ENCODE measurements at places on chromosomes 2 and 18. TPM values are rescaled to one million over a fixed set of nuclear protein-coding genes. Genes with fewer than 3 reads are reported as not detected.

HJURP gene
- total RNA-seq: 8.0 TPM

BMP10 gene
- total RNA-seq: not detected

SERPINB11 gene
- not detected for total RNA-seq

GPBAR1 gene
- total RNA-seq: 0.18 TPM

CPS1 gene
- total RNA-seq: 3.4 TPM

EN1 gene
- 5.4 TPM for total RNA-seq

ACAA2 gene
- 24.6 TPM for total RNA-seq

CLEC4F gene
- total RNA-seq: not detected

TMEM198 gene
- total RNA-seq: 13.0 TPM

CPLX4 gene
- 14.8 TPM for total RNA-seq

KIAA2012 gene
- 1.00 TPM for total RNA-seq

PROKR1 gene
- total RNA-seq: 2.7 TPM

VPS54 gene
- total RNA-seq: 31.2 TPM

FAM237A gene
- not detected for total RNA-seq

ZNF521 gene
- total RNA-seq: 130 TPM

FNDC4 gene
- 24.9 TPM for total RNA-seq

DNAH6 gene
- 9.5 TPM for total RNA-seq

ERCC3 gene
- total RNA-seq: 43.7 TPM

NFATC1 gene
- total RNA-seq: 2.7 TPM

CDH7 gene
- 39.9 TPM for total RNA-seq

RAB27B gene
- total RNA-seq: 17.4 TPM

APCDD1 gene
- 41.6 TPM for total RNA-seq

RIT2 gene
- total RNA-seq: 9.5 TPM

Data from cerebellum (tissue), 4 donors.